ENCODE measurements at places on chromosomes 2 and 18.

- DNase-seq: no peak
These were observed 126.2 kb downstream of the DPP4 start for GRCh38 chr2:161947836-161948235.

DNA sequence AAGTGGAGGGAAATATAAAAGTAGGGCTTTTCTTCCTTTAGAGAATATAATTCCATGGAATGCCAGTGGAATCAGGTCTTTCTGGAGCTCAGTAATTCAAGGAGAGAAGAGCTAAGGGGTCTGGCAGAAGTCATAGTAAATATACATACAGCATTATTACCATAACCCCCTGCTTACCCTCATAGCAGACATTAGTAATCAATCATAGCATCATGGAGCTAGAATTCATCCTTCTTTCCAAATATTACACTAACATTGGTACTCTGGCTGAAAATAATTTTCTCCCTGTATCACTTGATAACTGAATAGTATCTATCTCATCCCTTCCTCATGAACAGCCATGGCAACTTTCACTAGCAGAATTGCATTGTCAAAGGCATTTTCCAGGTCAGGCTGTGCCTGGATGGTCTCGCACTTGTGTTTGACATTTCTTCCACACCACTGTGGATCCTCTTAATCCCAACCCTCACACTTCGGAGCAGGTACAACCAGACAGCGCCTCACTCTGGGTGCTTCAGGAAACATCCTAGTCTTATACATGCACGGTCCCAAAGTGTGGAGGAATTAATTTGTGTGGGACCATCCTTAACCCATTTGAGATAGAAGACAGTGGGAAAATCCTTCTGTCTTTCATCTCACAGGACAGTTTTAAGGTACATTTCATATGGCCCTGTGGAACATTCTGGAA lies 84.2 kb upstream of the SEC11C start:
- DNase-seq: no peak

DNA sequence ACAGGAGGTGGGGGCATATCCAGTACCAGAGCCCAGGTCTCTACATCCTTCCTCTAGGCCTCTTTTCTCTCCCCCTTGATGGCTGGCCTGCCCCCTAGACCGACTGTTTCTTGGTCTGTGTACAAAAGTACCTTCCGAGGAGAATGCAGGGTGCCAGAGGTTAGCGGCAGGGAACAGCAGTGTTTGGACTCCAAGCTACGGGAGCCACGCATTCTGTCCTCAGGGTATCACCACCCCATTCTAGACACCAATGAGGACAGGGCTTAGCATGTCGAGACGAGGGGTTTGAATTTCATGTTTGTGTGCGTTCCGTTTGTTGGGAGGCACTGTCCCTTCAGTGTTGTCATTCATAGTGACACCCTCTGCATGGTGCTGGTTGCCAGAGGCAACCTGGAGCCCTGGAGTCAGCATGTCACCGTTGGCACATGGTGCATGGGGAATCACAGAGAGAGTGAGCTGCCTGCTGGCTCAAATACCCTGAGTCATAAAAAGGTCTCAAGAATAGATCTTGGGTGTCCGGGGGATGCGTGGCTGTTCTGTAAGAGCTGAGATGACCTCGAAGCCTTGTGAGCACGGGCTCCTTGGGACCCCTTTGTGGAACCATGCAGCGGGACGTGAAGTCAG lies 57.2 kb upstream of the LDLRAD4 start:
- no peak for DNase-seq

DNA sequence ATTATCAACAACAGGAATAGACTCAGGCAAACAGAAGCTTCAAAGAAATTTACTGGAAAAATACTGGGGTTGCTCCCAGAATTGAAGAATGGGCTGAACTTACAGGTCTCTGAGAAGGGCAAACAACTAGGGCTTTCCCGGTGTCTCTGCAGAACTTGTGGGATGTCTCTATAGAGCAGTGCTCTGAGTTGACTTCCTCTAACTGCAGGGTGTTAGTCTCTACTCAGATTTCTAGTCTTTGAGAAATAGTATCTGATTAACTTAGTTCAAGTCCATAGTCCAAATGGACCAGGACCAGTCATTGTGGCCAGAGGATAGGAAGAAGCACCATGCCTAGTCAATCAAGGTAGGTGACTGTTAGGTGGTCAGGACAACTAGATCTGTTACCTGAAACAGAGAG lies 45.8 kb downstream of the LIMS1 start:
- no peak for DNase-seq
